ENCODE measurements at places on chromosomes 1 and 21.

GRCh38 chr1:92623187-92623778 lies 136.6 kb upstream of the GFI1 start:
- no peak for DNase-seq

- peak; percentile 60 for DNase-seq
These were observed 118.2 kb downstream of the RRAGC start for GRCh38 chr1:38741341-38741740.

GRCh38 chr1:2501820-2502119 lies 24.6 kb downstream of the PANK4 start:
- DNase-seq: no peak

DNA sequence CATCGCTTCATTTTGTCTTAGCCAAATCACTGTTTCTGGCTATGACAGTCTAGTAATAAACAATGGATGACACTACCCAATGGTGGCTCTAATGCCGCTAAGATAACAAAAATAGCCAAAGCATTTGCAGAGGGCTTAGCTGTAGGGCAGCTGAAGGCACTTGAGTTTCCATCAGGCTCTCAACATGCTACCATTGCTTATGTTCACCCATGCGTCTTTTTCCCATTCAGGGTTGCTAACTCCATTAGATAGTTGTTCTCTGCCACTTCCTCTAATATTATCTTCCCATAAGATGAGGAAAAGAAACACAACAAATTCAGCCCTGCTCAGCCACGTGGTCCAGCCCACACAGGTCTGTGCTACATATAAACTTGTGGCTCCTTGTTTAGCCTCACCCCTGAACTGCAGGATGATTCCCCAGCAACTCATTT lies 159.6 kb downstream of the TOMM20 start:
- DNase-seq: peak; percentile 26

DNA sequence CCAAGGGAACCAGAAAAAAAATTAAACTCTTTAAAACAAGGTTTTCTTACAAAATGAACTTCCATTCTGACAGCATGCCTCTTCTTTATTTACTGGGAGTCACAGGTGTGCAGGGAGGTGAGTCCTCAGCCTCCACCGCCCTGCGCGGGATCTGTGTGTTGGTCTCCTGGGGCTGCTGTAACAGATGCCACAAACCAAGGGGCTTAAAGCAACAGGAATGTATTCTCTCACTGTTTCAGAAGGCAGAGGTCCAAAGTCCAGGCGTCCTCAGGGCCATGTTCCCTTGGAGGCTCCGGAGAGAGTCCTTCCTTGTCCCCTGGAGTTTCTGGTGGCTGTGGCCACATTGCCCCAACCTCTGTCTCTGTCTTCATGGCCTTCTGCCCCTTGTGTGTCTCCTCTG lies 123.6 kb upstream of the C1orf174 start:
- no peak for DNase-seq

DNA sequence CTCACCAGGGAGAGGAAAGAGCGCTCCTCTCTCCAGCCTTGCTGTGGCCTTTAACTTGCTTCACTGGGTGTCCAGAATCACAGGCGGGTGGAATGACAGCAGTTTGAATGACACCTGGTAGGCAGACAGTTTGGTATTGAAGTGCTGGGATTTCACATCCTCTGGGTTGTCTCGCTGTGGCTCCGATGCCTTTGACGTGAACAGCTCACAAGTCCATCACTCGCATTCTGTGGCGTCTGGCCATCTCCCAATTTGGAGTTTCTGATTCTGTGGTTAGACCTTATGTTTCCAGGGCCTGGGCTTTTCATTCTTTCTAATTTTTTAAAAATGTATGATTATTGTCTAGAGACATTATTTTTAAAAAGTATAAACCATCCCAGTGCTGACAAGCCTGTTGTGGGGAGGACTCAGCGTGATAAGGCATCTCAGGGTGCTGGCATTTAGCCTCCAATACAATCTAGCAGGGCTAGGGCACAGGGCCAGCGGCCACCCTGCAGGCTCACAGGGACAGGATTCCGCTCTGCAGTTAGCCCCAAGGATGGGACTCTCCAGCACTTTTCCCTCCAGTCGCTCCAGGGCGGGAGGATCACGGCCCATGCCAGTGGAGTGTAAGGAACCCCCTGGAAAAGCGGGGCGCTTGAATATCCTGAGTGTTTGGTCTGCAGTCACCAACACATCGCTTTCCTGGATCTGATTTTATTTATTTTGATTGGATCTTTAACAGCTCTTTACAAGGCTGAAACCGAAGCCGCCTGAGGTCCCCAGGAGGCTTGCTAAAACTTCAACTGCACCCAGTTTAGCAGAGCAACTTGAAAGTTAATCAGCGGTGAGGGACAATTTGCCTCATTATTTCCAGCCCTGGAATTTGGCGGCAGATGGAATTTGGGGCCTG lies 178.3 kb downstream of the TRABD2B start:
- DNase-seq: no peak

GRCh38 chr1:246246430-246246829 lies 260.6 kb downstream of the SMYD3 start:
- no peak for DNase-seq

DNA sequence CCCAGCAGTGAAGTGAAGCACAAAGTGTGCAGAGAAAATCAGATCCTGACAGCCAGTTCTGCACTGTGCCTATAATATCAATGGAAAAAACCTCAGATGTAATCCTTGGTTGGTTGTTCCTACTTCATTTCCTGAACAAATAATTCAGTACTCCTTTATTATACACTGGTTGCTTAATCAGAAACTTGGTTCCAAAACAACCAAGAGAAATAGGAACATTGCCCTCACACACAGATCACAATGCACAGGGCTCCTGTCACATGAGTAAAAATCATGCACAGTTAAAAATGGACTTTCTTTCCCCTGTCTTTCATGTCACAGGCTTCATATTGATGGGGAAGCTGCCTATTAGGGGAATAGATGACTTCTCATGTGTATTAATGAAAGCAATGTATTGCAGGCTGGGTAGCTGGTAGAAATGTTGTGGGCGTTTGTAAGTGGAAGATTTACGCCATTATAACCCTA lies 9.7 kb downstream of the DNASE2B start:
- no peak for DNase-seq

DNA sequence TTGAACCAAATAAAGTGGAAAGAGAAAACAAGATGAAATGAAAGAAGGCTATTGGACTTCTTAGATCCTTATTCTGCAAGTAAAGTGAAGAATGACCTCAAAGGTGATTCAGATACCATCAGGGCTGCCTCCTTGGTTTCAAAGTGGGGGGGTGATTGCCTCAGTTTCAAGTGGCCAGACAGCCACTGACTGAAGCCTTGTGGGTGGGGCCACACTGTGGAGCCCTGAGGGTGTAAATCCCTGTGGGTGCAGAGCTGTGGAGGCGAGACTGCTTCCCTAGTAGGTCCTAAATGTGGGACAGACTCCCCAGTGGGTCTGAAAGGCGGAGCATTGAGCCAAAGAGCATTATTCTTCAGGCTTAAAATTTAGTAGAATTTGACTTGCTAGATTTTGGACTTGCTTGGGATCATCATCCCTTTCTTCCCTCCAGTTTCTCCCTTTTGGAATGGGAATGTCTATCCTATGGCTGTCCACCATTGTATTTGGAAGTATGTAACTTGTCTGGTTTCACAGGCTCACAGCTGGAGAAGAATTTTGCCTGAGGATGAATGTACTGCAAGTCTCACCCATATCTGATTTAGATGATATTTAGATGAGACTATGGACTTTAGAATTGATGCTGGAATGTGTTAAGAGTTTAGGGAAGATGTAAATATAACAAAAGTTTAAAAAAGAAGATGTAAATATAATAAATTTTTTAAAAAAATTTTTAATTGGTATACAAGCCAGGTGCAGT lies 71.6 kb upstream of the SOX13 start:
- DNase-seq: no peak

- no peak for DNase-seq
These were observed 427.0 kb upstream of the PBX1 start for GRCh38 chr1:164131949-164132348.

- no peak for DNase-seq
These were observed 9.7 kb downstream of the CD244 start for GRCh38 chr1:160853014-160853413.

GRCh38 chr1:216212826-216213225 lies 210.4 kb downstream of the USH2A start:
- no peak for DNase-seq

DNA sequence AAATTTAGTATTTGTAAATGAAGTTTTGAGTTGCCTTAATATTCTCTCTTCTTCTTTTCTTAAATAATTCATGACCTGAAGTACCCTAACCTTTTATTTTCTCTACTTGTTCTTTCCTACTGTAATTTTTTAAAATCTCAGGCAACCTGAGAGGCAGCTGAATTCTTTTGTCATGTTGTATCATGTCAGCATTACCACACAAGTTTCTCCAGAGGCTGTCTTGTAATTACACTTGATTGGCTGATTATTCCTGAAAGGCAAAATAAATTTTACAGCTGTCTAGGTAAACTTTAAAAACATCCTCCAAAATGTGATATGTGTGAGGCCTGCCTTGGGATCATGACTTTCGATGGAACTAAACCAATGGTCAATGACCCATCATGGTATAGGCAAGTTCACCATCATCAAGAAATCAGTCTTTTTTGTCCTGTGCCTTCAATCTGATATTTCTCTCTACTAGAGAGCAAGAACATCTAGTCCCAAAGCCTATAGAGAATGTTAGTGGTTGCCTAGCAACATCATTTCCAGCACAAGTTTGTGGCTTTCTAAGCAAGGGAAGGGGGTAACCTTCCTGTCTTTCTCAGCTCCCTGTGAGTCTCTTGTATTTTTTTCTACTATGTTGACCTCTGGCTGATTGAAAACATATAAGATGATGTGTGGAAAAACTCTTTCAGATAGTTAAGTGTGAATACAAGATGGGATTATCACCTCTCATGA lies 115.5 kb downstream of the GABPA start:
- no peak for DNase-seq

- no peak for DNase-seq
These were observed 49.8 kb downstream of the DISP3 start for GRCh38 chr1:11528611-11529261.

GRCh38 chr1:228440761-228441500 lies 24.3 kb upstream of the TRIM17 start:
- DNase-seq: no peak

- peak; percentile 57 for DNase-seq
These were observed 39.1 kb upstream of the CDC42BPA start for GRCh38 chr1:227357171-227357926.

GRCh38 chr1:70485624-70486023 lies 74.6 kb downstream of the CTH start:
- DNase-seq: no peak

DNA sequence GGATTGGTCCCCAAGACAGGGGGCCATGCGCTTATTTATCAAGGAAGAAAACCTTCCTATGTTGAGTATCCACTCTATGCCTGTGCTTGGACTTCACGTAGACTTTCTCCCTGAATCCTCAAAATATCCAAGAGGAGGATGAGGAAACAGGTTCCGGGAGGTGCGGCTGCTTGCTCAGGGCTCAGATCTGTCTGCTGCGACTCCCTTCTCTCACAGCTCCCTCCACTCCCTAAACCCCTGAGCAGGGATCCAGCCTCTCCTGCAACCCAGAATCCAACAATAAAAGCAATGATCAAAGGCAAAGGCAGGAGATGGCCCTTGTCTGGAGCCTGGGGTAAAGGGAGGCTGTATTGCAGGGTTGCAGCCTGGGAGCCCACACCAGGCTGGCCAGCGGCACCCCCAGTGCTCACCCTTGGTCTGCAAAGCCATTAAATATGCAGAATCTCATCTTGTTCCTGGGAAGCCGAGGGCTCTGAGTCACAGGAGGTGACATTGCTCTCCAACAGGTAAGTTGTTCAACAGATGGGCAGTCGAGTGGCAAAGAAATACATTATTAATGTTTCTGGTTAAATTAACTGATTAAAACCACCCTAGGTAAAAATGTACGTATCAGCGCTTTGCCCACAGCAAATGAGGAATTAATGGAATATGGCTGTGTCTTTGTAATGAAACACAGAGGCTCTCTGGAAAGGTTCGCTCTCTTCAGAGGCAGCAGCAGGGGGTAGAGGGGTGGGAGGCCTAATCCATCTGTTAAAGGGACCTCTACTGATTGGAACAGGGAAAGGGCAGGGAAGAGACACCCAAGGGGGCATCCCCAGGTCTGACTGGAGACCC lies 111.5 kb downstream of the GRIK3 start:
- no peak for DNase-seq

DNA sequence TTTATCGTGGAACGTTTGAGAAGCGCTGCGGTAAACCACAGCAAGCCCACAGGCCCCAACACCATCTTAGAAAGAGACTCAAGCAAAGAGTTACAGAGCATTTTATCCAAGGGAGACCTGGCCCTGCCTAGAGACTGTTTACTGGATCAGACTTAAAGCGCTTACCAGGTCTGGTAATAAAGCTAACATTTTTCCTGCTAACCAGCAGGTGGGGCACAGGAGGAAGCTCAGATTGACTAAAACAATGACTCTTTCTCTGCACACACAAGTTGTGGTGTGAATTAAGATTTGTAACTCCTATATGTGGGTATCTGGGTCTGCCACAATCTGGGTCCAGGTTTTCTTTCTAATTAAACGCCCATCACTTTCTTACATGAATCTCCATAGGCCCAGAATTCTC lies 136.5 kb upstream of the ETS2 start:
- no peak for DNase-seq

DNA sequence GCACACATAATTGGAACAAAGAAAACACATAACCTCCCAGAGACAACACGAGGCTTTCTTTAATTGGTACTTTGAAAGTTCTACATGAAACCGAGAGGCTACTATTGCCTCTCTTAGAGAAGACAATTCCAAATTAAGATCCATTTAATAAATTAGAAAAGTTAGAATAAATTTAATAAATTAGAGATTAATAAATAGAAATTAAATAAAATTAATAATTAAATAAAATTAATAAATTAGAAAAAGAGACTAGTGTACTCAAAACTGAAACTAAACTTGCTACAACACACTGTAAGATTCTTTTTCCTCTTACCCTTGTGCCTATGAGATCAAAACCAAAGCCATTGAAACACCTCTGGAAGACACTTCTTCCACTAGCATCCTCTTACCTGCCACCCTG lies 199.0 kb downstream of the URB2 start:
- no peak for DNase-seq

- no peak for DNase-seq
These were observed 5.5 kb downstream of the TSEN15 start for GRCh38 chr1:184056921-184057555.

DNA sequence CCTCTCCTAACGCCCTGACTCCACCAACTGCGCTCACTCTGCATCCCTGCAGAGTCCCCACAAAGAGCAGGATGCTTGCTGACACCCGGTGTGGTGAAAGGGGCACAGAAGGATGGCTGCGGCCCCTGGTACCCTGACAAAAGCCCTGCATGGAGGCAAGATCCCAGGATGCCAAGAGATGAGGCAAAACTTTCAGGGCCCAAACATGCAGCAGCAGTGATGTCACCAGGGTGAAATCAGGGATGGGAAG lies 36.6 kb downstream of the SLC9A1 start:
- no peak for DNase-seq

DNA sequence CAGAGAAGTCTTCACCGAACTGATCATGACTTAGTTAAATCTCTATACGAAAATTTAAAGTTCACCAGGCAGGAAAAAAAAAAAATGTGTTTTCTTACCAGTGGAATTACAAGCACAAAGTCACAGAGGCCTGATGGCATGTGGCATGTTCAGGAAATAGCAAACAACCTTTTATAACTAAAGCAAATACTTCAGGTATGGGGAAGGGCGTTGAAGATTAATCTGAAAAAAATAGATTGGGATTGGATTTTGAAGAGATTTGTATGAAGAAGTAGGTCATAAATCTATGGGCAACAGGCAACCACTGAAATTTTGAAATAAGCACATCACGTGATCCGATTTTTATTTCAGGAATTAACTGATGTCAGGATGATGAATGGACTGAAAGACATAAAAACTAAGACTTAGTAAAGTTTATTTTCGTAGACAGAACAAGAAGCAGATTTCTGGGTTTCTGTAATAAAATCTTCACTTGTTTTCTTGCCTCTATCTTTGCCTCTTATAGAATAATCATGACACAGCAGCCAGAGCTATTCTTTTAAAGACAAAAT lies 295.9 kb upstream of the ADGRL4 start:
- no peak for DNase-seq
